T-helper 9 cell (primary cell): ENCODE measurements at places on chromosomes 16 and 17.

DNA sequence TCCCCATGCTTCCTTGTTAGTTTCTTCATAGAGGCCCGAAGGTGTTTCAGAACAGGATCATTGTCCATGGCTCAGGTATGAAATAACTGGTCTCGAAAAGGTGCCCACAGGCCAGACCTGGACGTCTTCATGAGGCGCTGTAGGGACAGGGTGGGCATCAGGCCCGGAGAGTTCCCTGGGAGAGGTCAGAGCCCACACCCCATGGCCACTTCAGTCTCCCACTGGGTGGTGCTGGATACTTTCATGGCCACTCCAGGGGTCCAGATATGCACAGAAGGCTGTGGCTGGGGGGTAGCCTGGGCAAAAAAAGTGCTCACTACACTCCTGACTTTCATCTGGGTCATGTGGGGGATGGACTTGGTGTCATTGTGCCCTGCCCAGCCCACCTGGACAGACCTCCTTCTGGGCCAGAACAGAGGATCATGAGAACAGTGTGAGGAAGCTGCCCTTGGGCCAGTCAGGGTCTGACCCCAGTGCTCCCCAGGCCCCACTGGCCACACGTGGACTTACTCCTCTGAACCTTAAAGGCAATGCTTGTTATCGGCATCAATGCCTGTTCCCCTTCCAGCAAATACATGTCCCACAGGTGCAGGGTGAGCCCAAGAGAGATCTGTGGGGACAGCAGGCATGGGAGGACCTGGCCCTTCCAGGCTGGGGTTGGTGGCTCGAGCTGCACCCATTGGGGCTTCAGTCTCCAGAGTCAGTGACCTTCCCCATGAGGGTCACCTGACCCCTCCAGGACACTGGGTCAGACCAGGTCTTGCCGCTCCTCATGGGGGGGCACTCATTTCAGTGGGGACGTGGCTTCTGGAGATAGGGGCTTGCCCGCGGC, 36.9 kb downstream of the LGALS9 start:
- DNase-seq = no peak

- no peak for DNase-seq
These were observed 37.3 kb upstream of the MMD start for GRCh38 chr17:55458978-55459377.

GRCh38 chr16:81384006-81384405, 60.6 kb upstream of the CMIP start:
- no peak for DNase-seq

DNA sequence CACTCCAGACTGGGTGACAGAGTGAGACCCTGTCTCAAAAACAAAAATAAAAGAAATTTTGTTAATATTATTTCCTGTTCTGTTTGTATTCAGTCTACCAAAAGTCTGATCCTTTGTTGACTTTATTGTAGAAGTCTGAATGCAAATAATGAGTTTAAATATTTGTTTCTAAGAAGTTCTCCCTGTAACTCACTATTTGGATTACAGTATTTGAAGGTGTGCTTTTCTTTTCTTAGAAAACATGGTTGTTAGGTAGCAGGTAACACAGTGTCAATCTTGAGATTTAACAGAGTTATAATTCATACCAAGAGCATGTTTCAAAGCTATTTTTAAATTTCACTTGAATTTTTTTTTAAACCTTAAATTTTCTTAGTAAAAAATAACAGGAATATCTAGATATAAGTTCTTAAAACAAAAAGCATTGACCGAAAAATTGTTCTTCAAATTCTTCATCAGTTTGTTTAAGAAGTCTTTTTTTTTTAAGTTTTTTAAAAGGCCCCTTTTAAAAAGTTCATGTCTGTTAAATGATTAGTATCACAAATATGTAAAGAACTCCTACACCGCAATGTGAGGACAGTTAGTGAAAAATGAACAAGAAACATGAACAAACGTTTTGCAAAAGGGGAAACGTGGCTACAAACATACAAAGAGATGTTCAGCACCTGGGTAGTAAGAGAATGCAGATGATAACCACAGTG, 35.0 kb downstream of the GAN start:
- DNase-seq = no peak

- no peak for DNase-seq
These were observed 56.4 kb downstream of the MGAT5B start for GRCh38 chr17:76924345-76925342.

GRCh38 chr16:72072514-72073342, 9.7 kb downstream of the HPR start:
- DNase-seq = no peak

DNA sequence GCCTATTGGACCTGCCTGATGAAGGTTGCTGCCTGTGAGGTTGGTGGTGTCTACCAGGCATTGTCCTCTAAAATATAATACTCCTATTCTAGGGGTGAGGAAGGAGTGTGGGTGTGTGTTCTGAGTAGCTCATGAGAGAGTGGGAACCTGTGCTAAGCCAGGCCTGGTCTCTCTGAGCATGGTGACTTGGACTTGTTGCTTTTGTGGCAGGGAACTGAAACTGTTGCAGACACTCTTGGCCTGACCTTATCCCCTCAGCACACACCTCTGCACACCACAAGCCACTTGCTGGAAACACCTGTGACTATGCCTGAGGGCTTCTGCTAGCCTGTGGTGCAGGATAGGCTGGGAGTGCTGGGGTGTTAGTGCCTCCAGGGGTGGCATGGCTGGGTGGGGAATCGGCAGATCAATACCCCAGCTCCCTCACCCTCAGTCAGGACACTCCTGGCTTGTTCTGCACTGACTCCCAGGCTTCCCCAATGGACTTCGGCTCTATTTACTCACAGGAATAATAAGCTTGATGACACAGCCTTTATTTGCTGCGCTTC, 29.9 kb downstream of the PLCG2 start:
- no peak for DNase-seq

GRCh38 chr16:88297178-88297720, 85.5 kb upstream of the ZNF469 start:
- no peak for DNase-seq

DNA sequence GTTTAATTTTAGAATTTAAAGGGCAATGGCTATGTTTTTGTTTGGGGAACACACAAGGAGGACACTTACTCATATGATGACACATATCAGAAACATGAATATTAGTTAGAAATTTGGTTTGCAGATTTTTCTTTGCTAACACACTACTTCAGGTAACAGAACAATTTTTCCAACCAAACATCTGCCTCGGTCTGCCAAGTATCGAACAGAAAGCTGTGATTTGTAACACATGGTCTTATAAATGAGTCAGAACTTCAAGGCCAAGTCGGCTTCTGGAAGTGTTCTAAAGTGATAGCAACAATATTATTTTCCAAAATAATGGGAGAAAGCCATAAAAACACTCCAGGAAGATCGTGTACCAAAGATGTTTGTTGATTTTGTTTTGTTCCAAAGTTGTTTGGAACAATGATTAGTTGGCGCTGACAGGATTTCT, 75.9 kb upstream of the PMFBP1 start:
- no peak for DNase-seq

DNA sequence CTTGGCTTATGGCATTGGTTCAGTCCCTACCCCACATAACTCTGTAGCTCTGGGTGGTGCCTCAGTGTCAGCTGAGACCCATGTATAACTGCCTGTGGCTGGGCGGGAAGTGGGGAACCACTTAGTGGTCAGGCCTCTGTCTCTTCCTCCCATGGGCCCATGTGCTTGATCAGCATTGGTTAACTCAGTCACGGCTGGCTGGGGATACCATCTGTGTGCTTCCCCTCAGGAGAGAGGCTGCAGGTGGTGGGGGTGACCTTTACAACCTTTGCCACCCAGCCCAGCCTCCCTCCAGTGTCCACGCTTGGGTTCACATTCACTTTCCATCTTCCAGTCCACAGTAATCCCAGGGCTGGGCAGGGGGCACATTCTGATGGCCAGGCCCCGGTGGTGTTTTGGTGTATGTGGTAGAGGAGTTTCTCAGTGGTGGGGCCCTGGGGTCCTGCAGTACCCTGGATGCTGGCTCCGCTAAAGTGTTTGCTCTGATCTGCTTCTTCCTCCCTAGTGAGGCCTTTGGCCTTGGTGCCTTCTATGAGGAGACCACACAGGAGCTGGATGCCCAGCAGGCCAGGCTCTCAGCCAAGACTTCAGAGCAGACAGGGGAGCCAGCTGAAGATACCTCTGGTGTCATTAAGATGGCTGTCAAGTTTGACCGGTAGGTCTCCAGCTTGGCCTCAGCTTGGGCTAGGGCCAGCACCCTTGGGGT, 10.2 kb upstream of the NFATC3 start:
- peak; percentile 52 for DNase-seq

DNA sequence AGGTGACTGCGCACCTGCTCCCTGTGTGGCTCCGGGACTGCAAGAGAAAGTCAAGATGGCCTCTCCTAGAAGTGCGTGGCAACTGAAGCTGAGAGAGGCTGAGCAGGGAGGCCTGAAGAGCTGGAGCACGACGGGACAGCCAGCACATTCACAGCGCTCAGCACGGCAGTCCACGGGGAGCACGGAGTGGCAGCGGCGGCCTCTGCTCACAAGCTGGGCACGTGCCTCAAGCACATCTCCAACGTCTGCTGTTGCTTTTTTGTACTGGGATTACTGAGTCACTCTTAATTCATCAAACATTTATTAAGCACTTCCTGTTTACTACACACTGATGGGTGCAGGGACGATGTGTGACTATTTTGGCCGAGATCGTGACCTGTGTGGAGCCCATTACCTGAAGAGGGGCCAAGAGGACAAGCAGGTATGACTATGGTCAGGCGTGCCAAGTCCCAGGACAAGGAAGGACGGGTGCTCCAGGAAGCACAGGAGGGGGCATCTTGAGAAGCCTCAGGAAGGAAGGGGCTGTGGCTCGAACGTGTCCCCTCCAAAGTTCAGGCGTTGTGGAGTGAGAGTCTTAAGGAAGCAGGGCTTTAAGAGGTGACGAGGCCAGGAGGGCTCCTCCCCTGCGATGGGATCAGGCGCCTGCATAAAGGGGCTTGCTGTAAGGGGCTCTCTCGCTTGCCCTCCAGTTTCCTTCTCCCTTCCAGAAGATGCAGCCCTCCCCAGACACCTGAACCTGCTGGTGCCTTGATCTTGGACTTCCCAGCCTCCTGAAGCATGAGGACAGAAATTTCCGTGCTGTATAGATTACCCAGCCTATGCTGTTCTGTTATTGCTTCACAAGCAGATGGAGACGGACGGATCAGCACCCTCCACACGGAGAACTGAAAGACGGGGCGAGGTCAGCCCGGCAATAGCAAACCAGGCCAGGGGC, 105.8 kb downstream of the ADCY9 start:
- no peak for DNase-seq

DNA sequence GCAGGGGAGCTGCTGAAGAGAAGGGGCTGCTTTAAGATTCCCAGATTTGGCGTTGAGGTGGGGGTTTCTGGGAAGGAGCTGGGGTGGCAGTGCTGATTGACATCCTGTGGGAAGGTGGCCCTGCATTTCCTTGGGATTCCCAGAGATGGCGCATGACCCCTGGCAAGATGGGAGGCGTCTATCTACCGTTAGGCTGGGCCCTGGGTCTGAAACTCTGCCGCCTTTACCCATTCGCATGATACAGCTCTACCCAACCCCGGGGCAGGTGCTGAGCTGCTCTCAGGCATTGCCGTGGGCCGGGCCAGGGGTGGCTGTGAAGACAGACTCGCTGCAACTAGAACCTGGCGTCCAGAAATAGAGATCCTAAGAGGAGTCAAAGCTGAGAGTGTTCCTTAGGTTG, 9.9 kb upstream of the MVD start:
- no peak for DNase-seq

- DNase-seq = no peak
These were observed 35.2 kb upstream of the TBX2 start for GRCh38 chr17:61364463-61364846.

DNA sequence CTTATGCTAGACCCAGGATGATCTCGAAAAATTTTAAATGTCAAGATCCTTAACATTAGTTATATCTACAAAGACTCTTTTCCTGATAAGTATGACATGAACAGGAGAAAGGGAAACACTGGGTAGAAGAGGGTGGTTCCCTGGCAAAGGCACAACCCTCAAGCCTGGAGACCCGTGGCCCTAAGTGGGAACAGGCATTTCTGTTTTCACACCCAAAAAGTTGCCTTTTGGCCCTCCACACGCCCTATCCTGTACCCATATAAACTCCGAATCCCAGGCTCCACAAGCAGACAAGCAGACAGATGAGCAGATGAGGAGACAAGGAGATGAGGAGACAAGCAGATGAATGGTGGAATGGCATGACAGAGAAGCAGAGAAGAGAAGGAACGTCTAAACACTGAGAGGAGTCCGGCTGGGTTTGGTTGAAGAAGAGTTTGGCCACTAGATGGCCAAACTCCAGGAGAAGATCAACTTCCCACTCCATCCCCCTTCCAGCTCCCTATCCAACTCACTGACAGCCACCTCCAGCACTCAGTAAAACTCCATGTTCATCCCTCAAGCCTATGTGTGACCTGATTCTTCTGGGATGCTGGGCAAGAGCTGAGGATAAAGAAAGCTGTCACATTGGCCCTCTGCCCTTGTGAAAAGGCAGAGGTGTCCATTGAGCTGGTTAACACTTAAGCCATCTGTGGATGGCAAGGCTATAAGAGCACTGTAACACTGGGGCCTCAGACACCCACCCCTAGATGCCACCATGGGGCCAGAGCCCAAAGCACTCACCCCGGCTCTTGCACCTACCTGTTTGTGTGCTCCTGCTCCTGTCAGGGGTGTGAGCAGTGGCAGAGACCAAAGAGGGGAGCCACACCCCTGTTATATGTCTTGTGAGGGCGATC, 139.6 kb upstream of the FAM20A start:
- DNase-seq = no peak

- no peak for DNase-seq
These were observed 33.2 kb upstream of the STH start for GRCh38 chr17:45965812-45966211.

DNA sequence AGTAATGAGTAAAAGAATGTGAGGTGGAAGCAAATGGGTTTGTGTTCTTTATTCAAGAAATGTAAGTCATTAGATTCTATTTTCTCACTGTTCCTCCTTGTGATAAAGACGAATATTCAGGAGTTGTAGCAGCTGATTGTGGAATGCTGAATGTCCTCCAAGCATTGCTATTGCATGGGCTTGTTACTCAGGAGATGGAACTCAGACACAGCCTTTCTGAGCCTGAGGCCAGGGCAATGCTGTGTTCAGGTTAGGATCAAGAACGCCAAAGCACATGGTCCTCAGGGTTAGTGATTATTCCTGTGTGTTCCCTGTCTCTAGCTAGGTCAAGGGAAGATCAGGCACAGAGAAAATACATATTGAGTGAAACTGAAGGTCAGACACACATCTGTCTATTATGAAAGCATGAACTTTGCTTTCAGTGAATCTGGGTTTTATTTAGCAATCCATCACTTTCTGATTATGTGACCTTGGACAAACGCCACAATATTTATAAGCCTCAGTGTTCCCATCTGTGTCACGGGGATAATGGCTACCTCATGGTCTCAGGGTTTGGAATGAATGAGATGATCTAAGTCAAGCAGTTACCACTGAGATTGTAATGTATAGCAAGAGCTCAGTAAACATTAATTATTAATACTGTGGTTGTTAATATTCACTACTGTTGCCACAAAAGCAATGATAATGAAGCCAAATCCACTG, 426.8 kb upstream of the DYNLRB2 start:
- DNase-seq = no peak

- no peak for DNase-seq
These were observed 734 bp downstream of the CEP131 start for GRCh38 chr17:81221842-81222619.

DNA sequence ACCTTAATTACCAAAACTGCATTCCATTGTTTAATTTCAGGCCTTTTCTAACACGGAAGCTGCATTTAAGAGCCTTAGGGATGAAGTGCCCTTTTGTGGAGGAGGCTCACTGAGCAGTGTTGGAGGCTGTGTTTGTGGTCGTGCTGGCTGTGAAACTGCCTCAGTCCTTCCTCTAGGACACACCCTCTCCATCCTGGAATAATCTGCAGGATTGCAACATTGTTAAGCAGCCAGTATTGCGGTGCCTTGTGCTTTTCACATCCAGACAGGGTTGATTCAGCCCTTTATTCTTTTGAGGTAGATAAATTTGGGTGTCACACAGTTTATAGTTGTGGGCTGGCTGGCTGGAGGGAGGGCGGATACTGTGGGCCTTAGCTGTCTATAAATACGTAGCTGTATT, 141.6 kb downstream of the CDRT15L2 start:
- no peak for DNase-seq
